ENCODE measurements at places on chromosomes 12 and 14. TPM values are rescaled to one million over a fixed set of nuclear protein-coding genes. Genes with fewer than 3 reads are reported as not detected.

SIX1 gene
- 7.1 TPM for total RNA-seq

TRAFD1 gene
- 16.4 TPM for total RNA-seq

PLA2G1B gene
- not detected for total RNA-seq

ZC2HC1C gene
- total RNA-seq: 6.7 TPM

ACIN1 gene
- 97.5 TPM for total RNA-seq

NOC4L gene
- 63.7 TPM for total RNA-seq

Data from A549 treated with dexamethasone at 1 μM for 4 hours (cell line).